ENCODE measurements at places on chromosomes 6 and 20.

DNA sequence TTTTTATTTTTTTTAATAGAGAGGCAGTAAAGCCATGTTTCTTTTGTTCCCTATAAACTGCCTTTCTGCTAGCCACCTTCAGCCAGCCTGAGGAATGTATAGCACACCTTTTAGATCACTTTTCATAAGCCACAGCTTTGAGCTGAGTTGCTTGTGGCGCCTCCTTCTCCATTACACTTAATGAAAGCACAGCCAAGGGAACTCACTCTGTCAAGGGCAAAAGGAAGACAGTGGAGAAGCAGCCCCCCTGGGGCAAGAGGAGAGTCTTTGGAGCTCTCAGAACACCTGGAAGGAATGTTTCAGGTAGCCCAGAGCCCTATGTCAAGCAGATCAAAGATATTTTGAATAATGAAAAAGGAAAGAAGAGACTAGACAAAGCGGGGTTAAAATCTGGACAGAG lies 235.1 kb downstream of the CLIC5 start:
- no peak for DNase-seq

DNA sequence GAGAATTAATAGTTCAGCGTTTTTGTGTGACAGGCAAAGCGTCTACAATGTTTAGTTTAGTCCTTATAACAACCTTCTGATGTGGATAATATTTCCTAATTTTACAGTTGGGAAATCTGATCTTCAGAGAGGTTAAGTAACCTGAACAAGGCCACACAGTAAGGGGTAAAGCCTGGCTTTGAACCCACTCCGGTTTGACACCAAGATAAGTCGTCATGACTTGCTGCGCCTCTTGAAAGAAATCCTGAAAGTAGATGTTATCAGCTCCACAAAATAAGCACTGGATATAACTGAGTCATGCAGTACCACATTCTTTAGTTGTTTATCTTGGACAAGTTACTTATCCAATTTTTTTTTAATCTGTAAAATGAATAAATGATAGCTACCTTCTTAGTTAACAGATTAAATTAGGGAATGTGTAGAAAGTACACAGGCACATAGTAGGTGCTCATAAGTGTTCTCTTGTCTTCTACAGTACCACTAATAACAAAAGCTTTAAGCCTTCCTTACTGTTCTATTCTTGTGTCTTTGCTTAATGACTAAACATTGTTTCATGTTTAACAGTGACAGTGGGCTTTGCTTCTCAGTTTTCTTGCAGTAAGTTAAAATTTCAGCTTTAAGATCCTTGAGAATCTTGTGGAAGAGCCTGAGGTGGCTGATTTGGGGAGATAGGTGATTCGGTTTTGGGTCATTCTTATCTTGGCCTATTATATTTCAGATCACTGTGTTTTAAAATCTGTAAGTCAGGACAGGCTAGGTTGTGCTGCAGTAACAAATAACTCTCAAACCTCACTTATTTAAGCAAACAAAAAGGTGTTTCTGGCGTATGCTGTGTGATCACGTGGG lies 2.1 kb downstream of the HIVEP1 start:
- DNase-seq = no peak

DNA sequence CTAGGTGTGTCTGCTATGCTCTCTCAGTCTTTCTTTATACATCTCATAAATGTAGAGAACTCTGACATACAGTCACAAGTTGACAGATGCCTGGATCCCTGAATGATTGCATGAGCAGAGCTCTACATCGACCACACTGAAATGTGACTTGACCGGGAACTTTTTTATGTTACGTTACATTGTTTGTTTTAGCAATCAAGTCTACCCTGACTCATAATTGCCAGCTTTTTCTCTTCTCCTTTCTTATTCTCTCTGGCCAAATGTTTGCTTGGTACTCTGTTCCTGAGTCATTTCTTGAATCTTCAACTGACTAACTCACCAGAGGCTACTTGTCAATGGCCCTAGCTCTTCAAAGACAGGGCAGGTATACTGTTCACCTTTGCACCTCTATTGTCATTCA lies 213.6 kb upstream of the DTNBP1 start:
- DNase-seq = peak; percentile 12

DNA sequence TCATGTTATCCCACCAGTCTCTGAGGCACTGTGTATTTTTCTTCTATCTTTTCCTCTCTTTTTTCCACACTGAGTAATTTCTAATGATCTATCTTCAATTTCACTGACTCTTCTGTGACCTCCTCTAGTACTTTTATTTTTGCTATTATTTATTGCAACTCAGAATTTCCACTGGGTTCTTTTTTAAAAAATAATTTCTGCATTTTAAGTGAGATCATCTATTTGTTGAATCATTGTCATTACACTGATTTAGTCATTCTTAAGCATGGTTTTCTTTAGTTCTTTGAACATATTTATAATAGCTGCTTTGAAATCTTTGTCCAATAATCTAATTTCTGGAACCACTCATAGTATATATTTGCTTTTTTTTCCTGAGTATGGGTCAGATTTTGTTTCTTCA lies 96.7 kb upstream of the SLC22A16 start:
- DNase-seq = no peak

- no peak for DNase-seq
Observed at GRCh38 chr6:157187182-157188083, 135.9 kb downstream of the TMEM242 start.

GRCh38 chr6:141594874-141595273 lies 537.9 kb upstream of the GJE1 start:
- no peak for DNase-seq

DNA sequence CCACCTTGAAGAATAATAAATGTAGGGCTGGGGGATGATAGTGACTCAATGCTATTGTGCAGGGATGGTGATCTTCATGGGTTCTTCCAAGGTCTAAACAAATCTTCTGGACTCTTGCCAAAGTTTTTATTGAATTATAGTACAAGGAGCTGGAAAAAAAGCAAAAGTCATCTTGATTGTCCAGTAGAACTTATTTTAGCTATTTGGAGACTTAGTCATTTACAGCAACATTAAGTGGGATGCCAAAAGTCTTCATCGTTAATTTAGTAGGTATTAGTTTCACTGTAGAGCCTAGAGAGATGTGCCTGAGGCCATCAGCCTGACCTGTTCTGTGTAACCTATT lies 212.9 kb upstream of the TBX18 start:
- DNase-seq = no peak

GRCh38 chr6:31771992-31772358 lies 5.2 kb downstream of the VWA7 start:
- no peak for DNase-seq

GRCh38 chr6:16803294-16804200 lies 42.3 kb upstream of the ATXN1 start:
- no peak for DNase-seq

GRCh38 chr6:107709341-107709740 lies 114.8 kb downstream of the SCML4 start:
- DNase-seq = no peak

Data from stimulated activated CD4-positive, alpha-beta T cell treated with anti-CD3 and anti-CD28 coated beads, Interleukin-1b, Interleukin-23, amount 100 ng/mL, for 48 hours (primary cell).